ENCODE measurements at places on chromosomes 3 and 15.

- no peak for DNase-seq
Observed at GRCh38 chr3:69276884-69277283, 109.0 kb downstream of the FRMD4B start.

DNA sequence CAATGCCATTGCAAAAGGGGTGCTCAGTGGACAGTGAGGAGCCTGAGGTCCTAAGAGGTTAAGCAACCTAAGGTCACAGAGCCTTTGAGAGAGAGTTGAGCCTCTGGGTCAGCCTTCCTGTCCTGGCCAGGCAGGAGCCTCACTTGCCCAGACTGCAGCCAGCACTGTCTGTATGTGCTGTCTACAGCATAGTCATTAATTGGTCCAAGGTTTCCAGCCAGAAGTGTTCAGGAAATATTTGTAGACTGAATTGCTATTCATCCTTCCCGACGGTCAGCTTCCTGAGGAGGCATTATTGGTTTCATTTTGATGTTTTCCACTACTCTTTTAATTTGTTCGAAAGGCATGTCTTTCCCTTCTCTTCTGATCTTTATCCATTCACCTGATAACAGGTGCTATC, 8.1 kb downstream of the SEC13 start:
- DNase-seq, result no peak

DNA sequence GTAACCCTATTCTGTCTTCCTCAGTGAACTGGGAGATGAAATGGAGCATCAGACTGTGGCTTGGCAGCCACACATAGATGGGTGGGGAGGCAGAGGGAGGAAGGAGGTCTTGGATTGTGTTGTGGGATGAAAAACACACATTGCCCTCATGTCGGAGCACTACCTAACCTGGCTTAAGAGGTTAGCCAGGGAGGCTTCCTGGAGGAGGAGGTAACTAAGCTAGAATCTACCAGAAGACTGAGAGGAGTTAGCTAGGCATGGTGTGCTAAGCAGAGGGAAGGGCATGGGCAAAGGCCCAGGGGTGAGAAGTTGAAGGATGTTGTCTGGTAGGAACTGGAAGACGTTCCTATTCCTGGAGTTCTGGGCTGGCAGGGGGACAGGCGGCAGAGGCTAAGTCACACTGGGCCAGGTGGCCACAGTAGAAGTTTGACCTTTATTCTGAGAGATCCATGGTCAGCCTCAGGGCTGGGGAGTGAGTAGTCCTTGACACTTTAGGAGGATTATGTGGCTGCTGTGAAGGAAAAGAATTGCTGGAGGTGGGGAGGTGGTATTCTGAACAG, 7.7 kb upstream of the PRKCD start:
- DNase-seq, result no peak

GRCh38 chr3:142356818-142357217, 91.0 kb downstream of the XRN1 start:
- no peak for DNase-seq

- DNase-seq, result no peak
Observed at GRCh38 chr3:88059380-88060170, 520 bp downstream of the ZNF654 start.

DNA sequence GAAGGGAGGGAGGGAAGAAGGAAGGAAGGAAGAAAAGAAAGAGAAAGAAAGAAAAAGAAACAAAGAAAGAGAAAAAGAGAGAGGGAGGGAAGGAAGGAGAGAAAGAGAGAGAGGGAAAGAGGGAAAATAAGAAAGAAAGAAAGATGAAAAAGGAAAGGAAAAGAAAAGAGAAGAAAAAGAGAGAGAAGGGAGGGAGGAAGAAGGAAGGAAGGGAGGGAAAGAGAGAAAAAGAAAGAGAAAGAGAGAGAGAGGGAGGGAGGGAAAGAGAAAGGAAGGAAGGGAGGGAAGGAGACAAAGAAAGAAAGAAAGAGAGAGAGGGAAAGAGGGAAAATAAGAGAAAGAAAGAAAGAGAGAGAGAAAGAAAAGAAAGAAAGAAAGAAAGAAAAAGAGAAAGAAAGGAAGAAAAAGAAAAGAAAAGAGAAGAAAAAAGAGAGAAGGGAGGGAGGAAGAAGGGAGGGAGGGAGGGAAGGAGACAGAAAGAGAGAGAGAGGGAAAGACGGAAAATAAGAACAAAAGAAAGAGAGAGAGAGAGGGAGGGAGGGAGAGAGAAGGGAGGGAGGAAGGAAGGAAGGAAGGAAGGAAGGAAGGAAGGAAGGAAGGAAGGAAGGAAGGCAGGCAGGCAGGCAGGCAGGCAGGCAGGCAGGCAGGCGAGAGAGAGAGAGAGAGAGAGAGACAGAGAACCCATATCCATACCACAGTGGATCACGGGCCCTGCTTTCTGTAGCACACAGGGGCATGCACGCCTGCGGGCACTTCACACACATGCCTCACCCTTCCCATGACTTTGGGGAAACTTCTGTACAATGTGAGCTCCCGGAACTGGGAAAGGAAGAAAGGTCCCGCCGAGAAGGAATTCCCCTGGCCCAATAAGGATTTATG, 52.5 kb downstream of the ADCY5 start:
- no peak for DNase-seq

DNA sequence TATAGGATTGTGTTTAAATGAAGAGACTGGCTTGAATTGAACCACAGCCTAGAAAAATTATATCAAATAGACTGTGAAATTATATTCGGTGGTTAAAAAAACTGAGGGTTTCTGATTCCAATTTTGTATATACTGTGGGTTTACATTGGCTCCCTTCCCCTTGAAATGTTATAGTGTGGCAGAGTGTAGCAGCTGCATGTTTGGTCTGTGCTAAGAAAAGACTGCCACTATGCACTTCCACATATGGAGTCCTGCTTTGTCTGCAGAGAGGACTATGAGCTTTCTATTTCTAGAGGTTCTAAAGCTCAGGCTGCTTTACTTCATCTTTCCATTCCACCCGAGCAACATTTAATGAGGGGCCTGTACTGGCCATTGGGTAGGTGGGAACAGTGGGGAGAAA, 112.3 kb downstream of the P3H2 start:
- no peak for DNase-seq

DNA sequence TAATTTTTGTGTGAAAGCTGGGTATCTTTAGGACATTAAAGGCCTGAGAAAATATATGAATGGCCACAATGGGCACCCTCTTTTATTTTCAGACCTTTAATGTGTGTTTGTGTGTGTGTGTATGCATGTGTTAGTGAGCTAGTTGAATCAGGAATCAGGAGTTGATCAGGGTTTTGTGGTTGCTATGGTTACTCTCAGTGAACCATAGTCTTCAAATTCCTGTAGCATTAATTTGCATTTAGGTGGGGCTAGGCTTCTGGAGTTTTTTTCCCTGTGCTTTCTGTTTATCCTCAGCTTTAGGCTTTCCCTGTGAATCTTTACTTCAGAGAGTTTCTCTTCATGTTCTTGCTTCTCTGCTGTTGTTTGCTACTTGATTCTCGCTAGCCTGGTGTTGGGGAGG, 122.0 kb upstream of the ONECUT1 start:
- DNase-seq, result no peak

- DNase-seq, result no peak
Observed at GRCh38 chr3:65619888-65620287, 418.8 kb downstream of the MAGI1 start.

DNA sequence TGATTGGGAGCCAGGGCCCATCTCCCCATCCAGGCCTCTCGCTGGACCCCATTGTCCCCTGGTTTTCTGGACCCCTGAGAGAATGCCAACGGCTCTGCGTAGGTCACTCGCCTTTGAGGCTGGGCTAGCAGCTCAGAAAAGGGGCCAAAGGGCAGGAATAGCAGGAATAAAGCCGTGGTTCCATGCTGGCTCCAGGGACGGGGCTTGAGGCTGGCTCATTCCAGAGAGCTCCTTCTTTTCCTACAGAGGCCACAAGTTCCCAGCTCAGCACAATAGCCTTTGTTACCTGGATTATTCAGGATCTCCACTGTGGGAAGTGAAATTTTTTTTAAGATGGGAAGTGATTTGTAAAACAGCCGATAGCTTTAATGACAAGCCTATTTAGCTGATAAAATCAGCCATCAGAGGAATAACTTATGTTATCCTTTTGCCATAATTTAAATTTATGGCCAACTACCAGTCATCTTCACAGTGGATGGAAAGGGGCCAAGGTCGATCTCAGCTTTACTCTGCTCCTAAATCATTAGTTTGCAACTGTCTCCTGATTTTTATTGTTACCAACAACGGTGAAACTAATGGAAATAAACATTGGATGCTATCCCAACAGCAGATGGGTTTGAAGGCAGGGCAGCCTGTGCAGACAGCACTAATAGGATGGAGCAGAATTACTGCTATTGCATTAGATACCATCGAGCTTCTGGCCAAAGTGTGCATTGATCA, 124.3 kb downstream of the TMEM266 start:
- no peak for DNase-seq

GRCh38 chr3:179962629-179963387, 73.9 kb downstream of the PEX5L start:
- DNase-seq, result no peak

DNA sequence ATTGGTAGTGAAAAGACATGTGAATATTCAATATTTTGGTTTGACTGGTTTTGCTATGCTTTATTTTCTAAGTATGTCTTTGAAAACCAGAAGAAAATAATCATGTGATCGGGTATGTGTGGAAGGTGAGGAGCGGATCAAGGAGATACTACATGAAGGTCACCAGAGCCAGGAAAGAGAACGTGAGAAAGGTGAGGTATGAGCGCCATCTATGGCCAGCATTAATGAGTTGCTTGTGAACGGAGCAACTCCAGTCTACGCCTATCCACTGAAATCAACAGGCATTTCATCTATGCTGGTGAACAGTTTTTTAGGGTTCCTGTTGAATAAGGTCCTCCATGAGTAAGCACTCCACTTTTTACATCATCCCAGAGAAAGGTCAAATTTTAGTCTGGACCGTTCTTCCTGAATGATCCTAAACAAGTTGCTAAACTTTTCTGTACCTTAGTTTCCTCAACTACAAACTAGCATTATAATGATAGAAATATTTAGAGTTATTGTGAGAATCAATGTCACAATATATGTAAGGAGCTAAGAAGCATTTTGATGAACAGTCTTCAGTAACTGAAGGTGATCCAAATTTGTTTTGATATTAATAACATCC, 1435.2 kb upstream of the CADM2 start:
- no peak for DNase-seq

- DNase-seq, result no peak
Observed at GRCh38 chr3:38022301-38022700, 7.1 kb downstream of the PLCD1 start.

DNA sequence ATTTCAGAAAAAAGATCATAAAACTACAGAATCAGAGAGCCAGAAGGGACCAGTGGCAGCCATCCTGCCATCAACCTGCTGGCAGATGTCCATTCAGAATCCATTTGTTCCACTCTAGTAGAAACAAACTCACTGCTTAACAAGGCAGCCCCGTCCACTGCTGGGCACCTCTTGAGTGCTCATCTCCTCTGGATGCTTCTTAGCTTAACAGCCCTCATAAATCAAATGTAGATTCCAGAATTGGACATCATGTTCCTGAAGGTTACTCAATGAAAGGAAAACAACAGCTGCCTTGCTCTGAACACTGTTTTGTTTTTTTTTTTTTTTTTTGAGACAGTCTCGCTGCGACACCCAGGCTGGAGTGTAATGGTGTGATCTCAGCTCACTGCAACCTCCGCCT, 37.3 kb downstream of the ABCC5 start:
- DNase-seq, result no peak

DNA sequence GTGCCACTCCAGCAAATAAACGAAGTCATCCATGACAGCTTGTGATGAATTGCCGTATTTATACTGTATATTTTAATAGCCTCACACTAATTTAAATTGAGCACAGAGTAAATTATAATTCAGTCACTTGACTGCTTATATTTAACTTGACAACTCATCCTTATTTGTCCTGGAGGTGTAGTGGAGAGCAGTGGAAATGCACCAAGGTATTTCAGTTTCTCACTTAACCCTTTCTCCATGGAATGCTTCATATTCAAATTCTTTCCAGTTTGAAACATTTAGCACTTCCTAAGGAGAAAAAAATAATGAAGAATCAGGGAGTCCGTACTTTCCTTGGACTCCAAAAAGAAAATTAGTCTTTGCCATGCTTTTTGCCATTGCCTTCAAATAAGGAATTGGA, 99.0 kb downstream of the MAP2K5 start:
- DNase-seq, result no peak

DNA sequence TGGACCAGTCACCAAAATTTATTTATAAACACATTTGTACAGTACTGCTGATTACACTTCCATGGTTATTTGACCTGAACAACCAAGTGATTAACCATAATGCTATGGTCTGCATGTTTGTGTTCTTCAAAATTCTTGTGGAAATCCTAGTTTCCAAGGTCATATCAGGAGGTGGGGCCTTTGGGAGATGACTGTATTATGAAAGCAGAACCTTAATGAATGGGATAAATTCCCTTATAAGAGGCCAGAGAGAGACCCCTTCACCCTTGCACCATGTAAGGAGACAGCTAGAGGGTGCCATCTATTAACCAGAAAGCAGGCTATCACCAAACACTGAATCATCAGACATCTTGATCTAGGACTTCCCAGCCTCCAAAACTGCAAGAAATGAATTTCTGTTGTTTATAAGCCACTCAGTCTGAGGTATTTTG, 1.9 kb downstream of the SCAPER start:
- DNase-seq, result no peak

DNA sequence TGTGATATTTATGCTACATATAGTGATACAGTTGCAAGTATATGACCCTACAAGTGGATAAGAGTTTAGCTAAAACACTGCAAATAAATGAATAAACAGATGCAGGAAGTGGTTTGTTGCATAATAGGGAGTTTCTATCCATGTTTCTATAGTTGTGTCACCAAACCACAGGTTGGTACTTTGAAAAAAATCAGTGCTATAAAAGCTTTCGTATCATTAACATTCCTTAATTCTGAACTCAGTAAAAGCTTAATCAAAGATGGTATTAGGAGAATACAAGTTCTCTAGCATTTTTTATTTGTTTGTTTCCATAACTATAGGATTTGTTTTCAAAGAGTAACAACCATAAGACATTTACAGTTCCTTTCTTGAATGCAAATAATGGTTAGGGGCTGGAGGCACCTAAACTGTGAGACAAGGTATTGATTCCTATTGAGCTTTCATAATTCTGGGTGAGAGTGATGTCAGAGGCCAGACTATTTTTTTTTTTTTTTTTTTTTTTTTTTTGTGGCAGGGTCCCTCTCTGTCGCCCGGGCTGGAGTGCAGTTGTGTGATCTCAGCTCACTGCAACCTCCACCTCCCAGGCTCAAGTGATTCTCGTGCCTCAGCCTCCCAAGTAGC, 29.6 kb downstream of the CPOX start:
- DNase-seq, result peak; percentile 44

- no peak for DNase-seq
Observed at GRCh38 chr15:33314069-33314468, 3.3 kb downstream of the RYR3 start.

DNA sequence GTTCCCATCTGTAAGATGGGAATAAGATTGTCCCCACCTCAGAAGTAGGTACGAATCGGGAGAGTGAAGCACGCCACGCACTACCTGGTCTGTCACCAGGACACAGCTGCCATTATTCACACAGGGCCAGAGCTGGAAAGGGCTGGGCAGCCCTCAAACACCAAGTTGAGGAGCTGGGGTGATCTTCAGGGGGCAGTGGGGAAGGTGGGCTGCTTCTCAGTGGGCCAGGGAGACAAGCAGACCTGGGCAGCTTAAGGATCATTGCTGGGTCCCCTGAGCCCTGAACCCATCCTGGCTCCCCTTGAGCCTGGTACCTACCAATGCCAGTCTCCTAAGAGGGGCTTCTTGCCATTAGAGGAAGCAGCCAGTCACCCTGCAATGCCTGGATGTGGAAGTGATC, 82.1 kb downstream of the SMAD6 start:
- no peak for DNase-seq
